Activated CD8-positive, alpha-beta memory T cell treated with anti-CD3 and anti-CD28 coated beads, Interleukin-2, amount 50 U/mL, for 4 hours (primary cell): ENCODE measurements at places on chromosomes 6 and 20.

DNA sequence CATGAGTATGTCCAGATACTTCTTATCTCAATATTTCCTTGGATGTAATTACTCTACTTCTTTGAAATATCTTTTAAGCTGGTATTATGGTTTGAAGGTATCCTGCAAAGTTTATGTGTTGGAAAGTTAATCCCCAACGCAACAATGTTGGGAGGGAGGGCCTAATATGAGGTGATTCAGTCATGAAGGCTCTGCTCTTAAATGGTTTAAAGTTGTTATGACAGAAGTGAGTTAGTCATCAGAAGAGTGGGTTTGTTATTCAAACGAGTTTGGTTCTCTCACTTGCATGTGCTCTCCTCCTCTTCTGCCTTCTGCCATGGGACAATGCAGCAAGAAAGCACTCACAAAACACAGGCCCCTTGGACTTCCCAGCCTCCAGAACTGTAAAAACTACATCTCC, 176.3 kb downstream of the KCNQ5 start:
- DNase-seq, result no peak

GRCh38 chr20:19449051-19449450, 236.6 kb downstream of the SLC24A3 start:
- DNase-seq, result no peak

GRCh38 chr20:54648421-54649142, 173.2 kb downstream of the DOK5 start:
- DNase-seq, result no peak

DNA sequence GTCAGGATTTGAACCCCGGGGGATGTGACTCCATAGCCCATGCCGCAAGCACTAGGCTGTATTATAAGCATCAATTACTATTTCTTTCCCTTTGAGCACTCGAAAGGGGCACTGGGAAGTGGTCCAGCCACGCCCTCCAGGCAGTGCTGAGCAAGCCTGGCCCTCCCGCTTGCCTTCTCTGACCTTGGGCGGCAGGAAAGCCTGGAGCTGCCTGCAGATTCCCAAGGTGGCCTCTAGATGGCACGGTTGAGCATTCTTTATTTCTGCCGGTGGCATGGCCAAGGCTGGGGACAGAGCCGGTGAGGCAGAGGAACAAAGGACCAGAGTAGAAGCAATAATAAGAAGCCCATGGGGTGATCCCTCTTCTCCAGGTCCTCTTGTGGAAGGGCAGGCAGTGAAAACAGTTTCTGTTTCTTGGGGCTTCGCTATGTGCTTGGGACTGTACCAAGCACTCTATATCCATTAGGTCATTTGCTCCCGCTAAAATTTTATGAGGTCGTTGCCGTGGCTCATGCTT, 32.0 kb downstream of the ARHGAP40 start:
- DNase-seq, result peak; percentile 59
